Stimulated activated naive CD4-positive, alpha-beta T cell (primary cell): ENCODE measurements at places on chromosomes 12 and 14.

GRCh38 chr12:90543841-90544240, 411.1 kb downstream of the CCER1 start:
- DNase-seq: no peak

- DNase-seq: peak; percentile 41
Measured at GRCh38 chr12:3202734-3203446, 125.7 kb downstream of the TSPAN9 start.

GRCh38 chr14:21668377-21668776, 5.2 kb downstream of the OR4E1 start:
- no peak for DNase-seq

DNA sequence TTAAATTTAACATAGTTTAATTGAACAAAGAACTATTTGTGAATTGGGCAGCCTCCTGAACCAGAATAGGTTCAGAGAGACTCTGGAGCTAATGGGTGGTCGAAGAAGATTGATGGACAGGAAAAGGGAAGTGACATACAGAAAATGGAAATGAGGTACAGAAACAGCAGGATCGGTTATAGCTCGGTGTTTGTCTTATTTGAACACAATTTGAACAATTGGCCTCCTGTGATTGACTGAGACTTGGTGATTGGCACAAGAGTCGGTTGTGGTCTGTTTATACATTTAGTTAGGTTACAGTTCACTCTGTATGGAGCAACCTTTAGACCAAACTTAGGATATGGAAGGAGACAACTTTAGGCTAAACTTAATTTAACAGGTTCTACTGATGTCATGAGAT, 18.4 kb upstream of the CFL2 start:
- no peak for DNase-seq

- no peak for DNase-seq
Measured at GRCh38 chr14:100537446-100538350, 49.5 kb downstream of the BEGAIN start.
